ENCODE measurements at places on chromosomes 1 and 21. TPM values are rescaled to one million over a fixed set of nuclear protein-coding genes. Genes with fewer than 3 reads are reported as not detected.

DNA sequence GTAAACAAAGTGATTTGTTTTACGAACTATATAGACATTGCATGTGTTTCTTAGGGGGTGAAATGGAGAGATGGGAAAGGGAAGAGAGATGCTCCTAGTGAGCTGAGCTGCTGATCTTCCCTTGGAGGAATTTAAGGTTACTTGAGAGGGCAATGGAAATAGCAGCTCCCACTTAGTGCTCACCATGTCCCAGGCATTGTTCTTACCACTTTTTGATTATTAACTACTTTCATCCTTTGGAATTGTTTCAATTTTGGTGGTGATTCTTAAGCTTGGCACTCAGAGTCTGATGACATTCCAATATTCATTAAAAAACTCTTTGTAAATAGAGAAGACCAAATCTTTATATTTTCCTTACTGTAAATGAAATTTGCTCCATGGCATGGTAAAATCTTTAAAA is 124.9 kb downstream of the ITSN1 start:
- DNase-seq: no peak
- no peaks in the 10 kb centered on the region for H3K27me3 ChIP-seq
- H3K36me3 ChIP-seq: peaks cover 45% of the 10 kb centered on the region
- H3K4me3 ChIP-seq: no peak overlapping the region

DNA sequence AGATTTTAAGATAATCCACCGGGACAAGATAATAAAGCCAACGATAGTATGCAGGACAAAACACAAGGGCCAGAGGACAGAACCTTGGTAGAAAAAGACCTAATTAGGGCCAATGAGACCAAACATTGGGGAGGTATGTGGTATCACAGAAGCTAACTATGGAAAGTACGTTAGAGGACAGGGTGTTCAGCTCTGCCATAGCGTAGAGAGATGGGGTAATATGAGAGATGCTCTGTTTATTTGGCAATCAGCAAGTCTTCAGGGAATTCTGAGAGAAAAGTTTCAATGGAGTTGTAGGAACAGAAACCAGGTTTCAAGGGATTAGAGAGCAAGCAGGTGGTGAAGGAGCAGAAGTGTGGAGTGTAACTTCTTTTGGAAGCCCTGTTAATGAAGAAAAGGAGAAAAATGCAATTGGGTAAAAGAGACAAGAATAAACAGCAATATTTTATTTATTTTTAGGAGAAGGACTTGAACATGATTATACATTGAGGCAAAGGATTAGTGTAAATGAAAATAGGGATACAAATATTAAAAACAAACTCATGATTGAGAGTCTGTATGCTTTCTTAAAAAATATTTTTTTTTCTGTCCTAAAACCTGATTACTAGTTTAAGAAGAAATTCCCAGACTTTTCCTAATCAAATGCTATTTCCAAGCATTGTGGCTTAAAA is 24.0 kb downstream of the EEIG2 start:
- no peak for DNase-seq
- H3K27ac ChIP-seq: no peak overlapping the region
- no peaks in the 10 kb centered on the region for H3K36me3 ChIP-seq
- H3K4me3 ChIP-seq: no peak overlapping the region
- no peaks in the 10 kb centered on the region for H3K27me3 ChIP-seq

GRCh38 chr1:41632781-41633575 is 148.5 kb upstream of the EDN2 start:
- no peaks in the 10 kb centered on the region for H3K4me1 ChIP-seq
- DNase-seq: no peak
- H3K4me3 ChIP-seq: no peak overlapping the region
- no peaks in the 10 kb centered on the region for H3K27me3 ChIP-seq
- no peaks in the 10 kb centered on the region for H3K36me3 ChIP-seq

DNA sequence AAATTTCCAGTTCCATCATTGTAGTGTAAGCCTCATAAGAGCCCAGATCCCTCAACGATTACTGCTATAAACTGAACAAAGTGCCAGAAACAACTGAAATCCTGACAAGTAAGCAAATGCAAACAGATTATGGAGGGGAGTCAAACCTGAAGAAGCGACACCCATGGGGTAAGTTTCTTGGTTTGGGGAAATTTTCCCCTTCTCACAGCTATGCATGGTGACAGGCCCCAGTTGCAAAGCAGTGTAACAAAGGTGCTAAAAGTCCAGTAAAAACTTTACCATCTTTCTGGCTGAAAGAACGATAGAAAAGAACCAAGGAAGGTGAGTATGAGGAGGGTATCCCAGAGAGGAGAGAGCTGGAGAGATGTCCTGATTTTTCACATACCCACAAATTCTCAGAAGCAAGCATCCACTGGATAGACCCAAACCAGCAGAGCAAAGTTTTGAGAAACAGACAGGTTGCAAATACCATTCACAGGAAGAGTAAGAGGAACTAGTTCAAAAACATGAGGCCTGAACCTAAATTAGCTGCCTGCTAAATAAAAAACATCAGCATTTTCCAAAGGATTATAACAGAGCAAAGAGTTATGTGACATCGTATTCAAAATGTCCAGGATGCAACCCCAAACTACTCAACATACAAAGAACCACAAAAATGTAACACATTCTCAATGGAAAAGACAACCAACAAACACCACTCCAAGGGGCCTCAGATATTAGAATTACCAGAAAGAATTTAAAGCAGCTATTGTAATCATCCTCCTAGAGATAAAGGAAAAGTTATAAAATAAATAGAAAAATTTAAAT is 14.5 kb downstream of the SCYL3 start:
- H3K27me3 ChIP-seq: no peaks in the 10 kb centered on the region
- no peak overlapping the region for H3K4me3 ChIP-seq
- peaks cover 25% of the 10 kb centered on the region for H3K36me3 ChIP-seq

EYA3 gene
- polyA plus RNA-seq: 19.2 TPM
